ENCODE measurements at places on chromosomes 4 and X. TPM values are rescaled to one million over a fixed set of nuclear protein-coding genes. Genes with fewer than 3 reads are reported as not detected.

GRCh38 chr4:155367608-155368007 lies 9.2 kb downstream of the MAP9 start:
- DNase-seq: no peak

DNA sequence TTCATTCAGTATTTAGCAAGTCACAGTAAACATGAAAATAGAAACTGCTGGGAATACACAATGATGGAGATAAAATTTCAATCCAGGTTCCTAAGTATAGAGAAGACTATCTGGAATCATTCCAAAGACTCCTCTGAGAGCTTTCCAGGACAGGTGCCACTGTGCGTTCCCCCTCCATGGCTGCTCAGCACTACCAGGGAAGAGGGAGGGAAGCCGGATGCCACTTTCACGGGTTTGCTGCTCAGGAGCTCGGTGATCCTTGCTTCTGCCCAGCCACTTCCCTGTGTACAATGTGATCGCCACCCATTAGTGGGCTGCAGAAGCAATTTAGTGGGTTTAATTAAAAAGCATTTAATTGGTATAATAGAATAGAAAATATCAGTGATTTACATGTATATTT lies 94.5 kb downstream of the FNIP2 start:
- no peak for DNase-seq

GRCh38 chr4:145199051-145199716 lies 18.8 kb upstream of the OTUD4 start:
- no peak for DNase-seq

DNA sequence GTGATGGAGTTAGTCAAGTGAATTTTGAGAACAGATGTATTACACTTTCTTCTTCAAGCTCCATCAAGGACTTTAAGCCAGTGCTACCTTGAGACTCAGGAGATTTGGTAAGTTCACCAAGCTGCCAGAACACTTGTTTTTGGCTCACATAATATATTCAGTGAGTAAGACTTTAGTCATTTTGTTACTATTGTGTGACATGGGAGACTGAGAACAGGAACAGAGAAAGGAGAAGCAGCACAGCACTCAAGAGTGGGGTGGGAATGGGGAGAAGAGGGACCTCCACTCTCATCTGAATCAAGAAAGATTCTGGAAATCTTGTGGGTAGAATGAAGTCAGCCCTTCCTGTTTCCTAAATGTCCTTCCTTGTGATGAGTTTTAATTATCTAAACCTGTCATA lies 87.3 kb upstream of the TET2 start:
- DNase-seq: peak; percentile 41

- no peak for DNase-seq
These were observed 37.0 kb downstream of the SH2D1A start for GRCh38 chrX:124383354-124383753.

- peak; percentile 94 for DNase-seq
These were observed at the start of gene CDKL2 for GRCh38 chr4:75630174-75630936. CDKL2 (minus strand) TSS chr4:75630528; CDS start chr4:75625988, 4,540 bp downstream.

- no peak for DNase-seq
These were observed 115.6 kb downstream of the FHIP1A start for GRCh38 chr4:151524610-151525009.

GRCh38 chr4:68861057-68861456 lies 45.3 kb downstream of the UGT2B10 start:
- no peak for DNase-seq

- no peak for DNase-seq
These were observed 492.1 kb downstream of the PCDH10 start for GRCh38 chr4:133641191-133641590.

DNA sequence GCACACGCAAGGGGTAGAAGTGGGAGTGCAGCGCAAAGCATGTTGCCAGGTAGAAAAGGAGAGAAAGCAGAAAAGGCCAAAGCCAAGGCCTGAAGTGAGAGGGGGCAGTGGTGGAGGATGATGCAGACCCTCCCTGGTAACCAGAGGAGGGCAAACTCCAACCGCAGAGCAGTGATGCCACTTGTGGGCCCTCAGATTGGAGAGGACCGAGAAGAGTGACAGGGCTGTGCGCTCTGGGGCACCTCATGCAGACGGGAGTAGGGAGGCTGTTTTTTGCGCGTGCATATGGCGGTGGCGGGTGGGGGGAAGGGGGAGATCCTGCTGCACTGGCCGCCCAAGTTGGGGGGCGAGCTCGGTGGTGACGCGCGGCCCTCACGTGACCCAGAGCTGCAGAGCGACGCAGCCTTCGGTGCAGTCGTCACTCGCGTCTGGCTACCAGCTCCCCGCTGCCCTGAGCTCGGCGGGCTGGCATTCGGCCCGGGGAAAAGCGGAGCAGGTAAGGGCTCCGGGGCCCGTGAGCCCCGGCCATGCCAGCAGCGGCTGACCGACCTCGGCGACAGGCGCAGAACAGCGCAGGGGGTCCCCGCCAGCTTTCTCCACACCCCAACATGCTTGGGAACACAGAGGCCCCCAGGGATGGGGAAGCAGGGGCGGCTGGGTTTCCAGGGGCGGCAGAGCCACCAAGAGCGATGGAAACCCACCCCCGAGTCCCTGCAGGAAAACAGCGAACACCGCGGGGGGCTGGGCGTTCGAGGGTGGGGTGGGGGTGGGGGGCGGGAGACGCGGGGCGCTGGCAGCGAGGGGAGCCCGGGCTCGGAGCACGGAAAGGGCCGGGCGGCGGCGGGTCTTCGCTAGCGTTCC lies at the start of gene BEX3:
Gene BEX3, plus strand, starts transcription at position 421 of the 861 bp plus-strand sequence. CDS start 984 bp downstream, outside the sequence.
- peak; percentile 54 for DNase-seq

DNA sequence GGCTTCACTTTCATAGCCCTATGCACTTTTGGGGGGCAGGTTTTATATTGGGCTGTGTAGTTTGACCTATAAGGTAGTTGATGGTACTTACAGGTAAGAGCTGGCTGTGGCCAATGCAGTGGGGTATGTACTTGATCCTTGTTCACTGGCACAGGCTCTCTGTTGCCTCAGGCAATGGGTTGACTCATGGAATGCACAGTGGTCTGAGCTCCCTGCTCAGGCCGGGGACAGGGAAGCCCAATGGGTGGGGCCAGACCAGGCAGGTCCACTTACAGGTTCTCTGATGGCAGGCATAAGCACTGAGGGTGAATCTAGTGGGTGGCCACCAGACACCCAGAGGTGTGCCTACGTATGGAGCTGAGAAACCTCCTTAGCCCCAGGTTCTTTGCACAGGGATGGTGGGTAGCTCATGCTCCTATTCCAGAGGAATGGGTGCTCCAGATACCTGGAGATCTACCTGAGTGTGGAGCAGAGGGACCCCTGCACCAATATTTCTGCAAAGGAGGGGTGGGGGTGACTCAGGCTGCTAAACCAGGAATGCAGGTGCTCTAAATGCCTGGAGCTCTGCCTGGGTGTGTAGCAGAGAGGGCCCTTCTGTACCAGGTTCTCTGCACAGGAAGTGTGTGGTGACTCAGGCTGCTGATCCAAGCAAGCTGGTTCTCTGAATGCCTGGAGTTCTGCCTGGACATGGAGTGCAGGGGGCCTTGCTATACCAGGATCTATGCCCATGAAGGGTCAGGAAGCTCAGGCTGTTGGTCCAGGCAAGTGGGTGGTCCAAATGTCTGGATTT lies 52.3 kb downstream of the IL1RAPL2 start:
- no peak for DNase-seq

- no peak for DNase-seq
These were observed 41.3 kb upstream of the MTM1 start for GRCh38 chrX:150527108-150527507.

DNA sequence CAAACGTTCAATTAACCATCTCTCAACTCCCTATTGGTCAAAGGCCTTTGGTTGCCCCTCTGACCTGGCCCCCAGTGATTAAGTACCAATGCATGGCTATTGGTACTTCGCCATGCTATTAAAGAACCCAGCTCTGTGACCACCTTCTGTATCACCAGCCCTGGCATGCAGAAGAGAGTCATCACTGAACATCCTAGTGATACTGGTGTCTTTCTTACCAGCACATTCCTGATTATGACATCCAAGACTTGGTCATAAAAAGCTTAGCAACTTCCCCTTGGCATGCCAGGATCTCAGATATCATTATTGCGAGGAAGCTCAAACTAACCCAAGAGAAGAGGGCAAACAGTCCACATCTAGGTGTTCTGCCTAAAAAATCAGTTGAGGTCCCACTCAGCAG lies 122.3 kb upstream of the OTUD4 start:
- DNase-seq: no peak

DNA sequence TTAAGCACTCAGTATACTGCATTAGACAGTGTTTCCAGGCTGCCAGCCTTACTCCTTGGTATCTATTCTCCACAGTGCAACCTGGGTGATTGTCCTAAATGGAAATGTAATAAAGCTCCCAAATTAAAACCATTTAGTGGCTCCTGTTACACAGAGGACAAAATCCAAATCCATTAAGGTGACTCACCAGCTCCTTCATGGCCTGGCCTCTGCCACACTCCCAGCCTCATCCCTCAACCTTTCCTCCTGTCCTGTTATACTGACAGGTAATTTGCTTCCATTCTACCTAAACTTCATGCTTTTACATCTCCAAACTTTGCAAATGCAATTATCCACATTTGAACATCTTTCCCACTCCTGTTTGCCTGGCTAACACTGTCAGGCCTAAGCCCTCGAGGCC lies 140.3 kb downstream of the INPP4B start:
- DNase-seq: no peak

Gene TLR6
- total RNA-seq: 1.4 TPM

Gene DAPP1
- total RNA-seq: 23.6 TPM

- DNase-seq: no peak
These were observed 121.2 kb downstream of the VEGFC start for GRCh38 chr4:176671532-176671931.

DNA sequence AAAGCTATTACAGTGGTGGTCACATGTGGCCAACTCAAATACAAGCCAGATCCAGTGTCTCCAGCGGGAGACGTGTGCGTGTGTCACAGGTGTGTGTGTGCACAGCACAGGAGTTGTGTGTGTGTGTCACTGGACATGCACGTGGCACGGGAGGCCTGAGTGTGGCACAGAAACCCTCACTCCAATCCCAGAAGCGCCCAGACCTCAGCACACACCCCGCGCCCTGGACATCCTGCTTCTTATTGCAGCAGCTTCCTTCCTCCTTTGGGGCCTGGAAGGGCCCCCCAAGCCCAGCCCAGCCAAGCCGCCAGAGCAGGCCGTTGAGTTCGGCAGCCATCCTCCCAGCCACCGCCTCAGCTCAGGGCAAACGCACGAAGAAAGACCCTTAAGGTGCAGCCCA lies 37.9 kb downstream of the ACOX3 start:
- no peak for DNase-seq

Gene RHOXF1
- total RNA-seq: not detected

GRCh38 chr4:83552924-83553323 lies 17.0 kb downstream of the GPAT3 start:
- no peak for DNase-seq

DNA sequence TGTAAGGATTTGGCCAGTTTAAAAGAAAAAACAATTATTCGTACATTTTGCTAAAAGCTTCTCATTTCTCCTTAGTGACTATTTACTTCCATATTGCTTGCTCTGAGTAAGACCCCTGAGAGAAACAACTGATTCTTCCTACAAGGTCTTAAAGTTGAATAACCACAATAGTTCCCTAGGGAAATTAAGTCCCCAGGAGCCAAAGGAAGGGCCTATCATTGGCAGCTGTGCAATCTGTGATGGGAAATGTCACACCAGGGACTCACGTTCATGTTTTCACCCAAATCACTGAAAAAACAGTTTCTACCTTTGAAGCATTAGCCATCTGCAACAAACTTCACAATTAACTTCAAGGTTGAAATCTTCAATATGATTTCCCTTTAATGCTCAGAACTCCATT lies 66.7 kb downstream of the JADE1 start:
- no peak for DNase-seq

DNA sequence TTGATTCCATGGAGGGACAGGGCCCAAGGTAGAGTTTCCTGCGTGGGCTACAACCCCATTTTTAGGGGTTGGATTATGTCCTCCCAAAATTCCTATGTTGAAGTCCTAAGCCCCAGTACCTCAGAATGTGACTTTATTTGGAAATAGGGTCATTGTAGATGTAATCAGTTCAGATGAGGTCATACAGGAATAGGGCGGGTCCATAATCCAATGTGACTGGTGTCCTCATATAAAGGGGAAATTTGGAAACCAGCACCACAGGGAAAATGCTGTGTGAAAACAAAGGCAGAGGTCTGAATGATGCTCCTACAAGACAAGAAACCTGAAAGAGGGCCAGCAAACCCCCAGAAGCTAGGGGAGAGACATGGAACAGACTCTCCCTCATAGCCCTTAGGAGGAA lies 31.1 kb upstream of the MAMLD1 start:
- no peak for DNase-seq

GRCh38 chrX:46279925-46280313 lies 265.3 kb downstream of the ZNF674 start:
- no peak for DNase-seq

Gene ADH6
- not detected for total RNA-seq
